Muscle of leg (tissue), 16 donors: ENCODE measurements at places on chromosomes 2 and 18.
A peak's percentile ranks its signal among the peaks of the same experiment; 100 is the strongest.

DNA sequence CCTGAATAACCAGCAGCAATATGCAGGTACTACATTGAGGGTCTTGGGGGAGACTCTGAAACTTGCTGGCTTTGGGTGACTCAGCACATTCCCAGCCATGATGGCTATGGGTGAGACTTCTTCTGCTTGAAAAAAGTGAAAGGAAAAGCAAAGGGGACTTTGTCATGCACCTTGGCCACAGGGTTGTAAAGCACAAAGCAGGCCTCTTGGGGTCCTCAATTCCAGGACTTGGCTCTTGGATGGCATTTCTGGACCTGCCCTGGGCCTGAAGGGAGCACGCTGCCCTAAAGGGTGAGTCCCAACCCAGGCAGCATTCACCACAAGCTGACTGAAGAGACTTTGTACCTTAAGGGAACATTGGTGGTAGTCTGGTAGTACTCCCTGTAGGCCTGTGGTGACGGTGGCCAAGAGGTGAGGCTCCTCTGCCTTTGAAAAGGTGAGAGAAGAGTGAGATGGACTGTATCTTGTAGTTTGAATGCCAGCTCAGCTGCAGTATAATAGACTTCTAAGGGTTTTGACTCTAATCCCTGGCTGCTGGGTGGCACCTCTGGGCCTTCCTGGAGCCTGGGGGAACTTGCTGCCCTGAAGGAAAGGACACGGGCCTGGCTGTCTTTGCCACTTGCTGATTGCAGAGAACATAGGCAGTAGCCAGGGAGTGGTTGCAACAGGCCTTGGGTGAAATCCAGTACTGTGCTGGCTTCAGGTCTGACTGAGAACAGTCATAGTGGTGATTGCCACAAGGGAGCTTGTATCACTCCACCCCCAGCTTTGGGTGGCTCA lies 36.5 kb upstream of the CYTIP start:
- DNase-seq = no peak

DNA sequence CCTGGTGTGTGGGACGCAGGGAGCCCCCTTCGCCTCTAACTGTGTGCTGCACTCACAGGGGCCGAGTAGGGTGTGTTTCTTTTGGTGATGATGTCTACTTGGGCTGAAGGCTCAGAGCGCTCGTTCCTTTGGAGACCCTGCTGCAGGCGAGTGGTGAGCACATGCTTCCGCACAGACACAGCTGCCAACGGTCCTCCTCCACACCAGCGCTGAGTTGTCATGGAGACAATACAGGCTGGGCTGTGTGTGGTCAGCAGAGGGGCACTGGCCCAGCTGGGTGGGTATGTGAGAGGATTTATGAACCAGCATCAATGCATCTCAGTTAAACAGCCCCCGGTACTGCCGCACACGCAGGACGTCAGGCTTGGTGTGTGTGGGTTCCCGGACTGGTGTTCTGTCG lies 143.5 kb downstream of the SH3RF3 start:
- peak; percentile 42 for DNase-seq

- DNase-seq = no peak
These were observed 62.5 kb upstream of the ACAA2 start for GRCh38 chr18:49875783-49876182.

DNA sequence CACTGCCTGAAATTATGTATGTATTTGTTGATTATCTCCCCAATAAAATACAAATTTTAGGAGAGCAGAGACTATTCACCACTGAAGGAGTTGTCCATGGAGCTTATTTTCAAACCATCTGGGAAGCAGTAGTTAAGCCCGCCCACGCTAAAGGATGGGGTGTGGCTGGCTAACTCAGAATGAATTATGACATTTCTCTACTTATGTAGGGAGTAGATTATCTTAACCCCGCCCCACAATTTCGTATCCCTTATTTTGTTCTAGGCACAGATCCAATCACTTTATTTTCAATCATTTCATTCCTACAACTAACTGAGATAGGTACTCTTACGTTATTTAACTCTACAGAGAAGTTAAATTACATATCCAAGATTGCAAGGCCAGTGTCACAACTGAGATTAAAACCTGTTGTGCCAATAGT lies 1.4 kb upstream of the LAPTM4A start:
- peak; percentile 93 for DNase-seq

DNA sequence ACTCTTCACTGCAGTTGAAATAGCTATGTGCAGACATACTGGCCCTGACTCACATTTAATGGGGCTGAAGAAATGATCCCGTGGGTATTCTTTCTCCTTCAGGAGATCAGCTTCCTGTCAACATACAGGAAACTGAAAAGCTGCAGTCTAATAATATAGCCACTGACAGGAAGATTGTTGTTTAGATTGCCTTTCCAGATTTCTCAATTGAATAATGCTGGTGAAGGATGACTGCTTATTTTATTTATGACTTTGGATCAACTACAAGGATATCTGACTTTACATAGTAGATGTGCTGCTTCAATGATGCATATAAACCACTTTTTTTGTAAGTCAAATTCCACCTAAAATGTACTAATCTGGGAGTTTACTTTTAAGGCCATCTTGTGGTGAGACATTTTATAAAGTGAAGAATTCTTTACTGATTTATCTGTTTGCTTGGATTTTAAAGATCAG lies 93.4 kb upstream of the MAP4K3 start:
- peak; percentile 76 for DNase-seq

DNA sequence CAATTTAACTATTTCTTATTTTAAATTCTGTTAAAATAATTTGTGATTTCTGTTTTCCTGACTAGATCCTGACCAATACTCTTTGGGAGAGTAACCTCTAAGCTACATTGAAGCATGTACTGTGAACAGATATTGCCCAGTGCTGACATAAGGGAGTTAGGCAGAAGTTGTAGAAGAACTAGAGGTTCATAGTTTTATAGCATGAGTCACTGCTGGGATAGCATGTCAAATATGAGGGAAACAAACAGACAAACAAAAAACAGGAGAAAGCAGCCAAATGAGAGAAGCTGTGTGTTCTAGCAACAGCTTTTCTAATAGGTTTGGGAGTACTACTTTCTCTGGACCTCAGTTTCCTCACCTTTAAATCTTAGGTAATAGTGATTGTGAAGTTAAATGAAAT lies 72.4 kb downstream of the CERS6 start:
- no peak for DNase-seq

DNA sequence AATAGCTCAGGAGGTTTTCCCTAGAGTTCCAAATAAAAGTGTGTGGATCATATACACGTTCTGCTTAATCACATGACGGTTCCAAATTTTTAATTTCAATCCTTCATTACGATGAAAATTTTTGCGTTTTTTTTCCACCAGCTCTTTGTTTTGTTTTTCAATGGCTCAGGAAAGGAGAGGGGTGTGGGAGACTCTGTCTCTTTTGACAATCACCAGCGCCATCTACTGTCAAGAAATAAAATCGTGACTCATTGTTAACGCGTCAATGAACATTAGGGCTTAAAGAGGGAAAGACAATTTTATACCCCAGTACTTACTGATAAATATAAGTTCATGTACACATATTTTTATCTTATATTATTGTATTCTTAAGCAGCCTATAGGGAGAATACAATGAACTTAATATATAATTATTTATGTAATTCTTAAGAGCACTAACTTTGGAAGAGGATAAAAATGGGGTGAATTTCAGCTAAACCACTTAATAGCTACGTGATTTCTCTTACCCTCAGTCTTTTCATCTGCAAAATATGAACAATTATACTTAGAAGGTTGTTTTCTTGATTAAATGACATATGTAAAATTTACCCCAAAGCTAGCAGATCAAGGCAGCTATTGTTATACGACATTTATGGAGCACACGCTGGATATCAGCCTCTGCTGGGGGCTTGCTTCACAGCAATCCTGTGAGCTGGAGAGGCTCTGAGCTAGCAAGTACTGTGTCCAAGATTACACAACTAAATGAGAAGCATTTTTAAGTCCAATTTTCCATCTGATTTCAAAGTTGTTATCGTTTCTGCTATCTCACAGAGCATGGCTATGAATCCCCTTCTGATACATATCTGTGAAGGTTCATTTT lies 47.4 kb upstream of the RMDN2 start:
- peak; percentile 84 for DNase-seq

GRCh38 chr2:9249020-9249800 lies 42.6 kb downstream of the ASAP2 start:
- no peak for DNase-seq

- DNase-seq = no peak
These were observed 172.0 kb downstream of the MC4R start for GRCh38 chr18:60200558-60200957.

DNA sequence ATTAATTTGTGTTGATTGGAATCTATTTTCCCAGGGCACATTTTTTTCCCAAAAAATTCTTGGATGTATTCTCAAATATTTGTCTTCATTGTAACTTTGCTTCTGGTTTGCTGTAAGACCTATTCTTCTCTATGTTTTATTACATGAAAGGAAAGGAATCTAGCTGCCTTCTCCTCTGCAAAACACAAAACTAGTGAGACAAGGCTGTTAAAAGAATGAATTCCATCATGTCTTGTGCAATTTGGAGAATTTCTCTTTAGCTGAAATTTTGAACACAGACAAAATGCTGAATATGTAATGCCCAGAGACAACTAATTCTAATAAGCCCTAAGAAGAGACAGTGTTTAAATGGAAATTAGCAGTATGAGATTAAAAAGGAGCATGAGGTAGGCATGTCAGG lies 275.9 kb downstream of the CDH20 start:
- DNase-seq = no peak

- DNase-seq = no peak
These were observed 323.2 kb upstream of the THSD7B start for GRCh38 chr2:136441979-136442714.

GRCh38 chr2:20173496-20174402 lies 51.2 kb downstream of the SDC1 start:
- DNase-seq = no peak

DNA sequence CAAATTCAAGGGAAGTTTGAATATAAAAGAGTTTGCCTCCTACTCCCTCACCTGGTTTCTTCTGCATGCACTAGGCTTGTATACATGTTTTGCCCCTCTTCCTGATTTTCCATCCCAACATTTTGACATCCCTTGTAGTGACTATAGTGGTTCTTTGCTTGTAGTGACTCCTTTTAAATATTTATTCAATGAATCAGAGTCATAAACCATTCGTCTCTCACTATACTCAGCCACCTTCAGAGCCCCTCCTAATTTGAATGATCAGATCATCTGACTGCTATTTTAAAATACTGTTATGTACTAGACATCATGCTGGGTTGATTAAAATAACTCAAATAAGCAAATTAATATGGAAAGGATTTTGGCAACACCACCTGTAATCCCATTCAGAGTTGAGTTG lies 492.1 kb upstream of the PIK3C3 start:
- no peak for DNase-seq

GRCh38 chr2:148990968-148991367 lies 47.5 kb upstream of the LYPD6B start:
- DNase-seq = no peak

GRCh38 chr2:227095346-227095745 lies 68.7 kb downstream of the COL4A4 start:
- no peak for DNase-seq

DNA sequence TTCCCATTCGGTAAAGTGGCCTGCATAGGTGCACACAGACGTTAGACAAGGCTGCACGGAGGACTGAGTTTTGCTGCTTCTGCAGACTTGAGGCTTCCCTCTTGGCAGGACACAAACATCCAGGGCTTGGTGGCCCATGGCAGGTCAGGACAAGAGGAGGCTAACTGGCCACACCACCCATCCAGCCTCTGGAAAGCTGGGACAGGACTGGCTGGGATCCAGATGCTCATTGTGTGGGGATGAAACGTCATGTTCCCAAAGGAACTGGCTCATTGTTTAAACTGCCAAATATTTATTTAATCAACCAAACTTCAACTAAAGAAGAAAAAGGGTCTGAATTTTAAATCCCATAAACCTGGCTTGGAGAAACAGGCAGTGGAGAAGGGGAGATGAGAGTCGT lies 239.1 kb upstream of the EPAS1 start:
- DNase-seq = no peak

- peak; percentile 61 for DNase-seq
These were observed 30.3 kb downstream of the PAX3 start for GRCh38 chr2:222268311-222268990.

GRCh38 chr2:13917958-13918357 lies 714.6 kb upstream of the LRATD1 start:
- no peak for DNase-seq

DNA sequence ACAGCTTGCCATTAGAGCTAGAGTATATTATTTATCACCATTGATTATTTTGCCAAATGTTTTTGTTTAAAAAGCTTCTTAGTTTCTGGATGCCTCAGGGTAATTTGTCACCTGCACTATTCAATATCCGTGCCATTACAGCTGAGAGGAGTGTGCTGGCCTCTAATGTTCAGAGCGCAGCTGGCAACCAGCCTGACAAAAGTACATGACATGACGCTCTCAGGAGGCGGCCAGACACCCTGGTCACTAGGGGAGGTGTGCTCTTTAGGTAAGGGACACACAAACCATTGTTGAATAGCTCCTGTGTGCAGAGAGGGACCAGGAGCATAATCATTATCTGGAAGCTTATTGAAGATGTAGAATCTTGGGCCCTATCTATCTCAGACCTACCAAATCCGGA lies 20.3 kb downstream of the LIMS1 start:
- no peak for DNase-seq

- peak; percentile 15 for DNase-seq
These were observed 26.2 kb downstream of the STK39 start for GRCh38 chr2:168220965-168221819.

DNA sequence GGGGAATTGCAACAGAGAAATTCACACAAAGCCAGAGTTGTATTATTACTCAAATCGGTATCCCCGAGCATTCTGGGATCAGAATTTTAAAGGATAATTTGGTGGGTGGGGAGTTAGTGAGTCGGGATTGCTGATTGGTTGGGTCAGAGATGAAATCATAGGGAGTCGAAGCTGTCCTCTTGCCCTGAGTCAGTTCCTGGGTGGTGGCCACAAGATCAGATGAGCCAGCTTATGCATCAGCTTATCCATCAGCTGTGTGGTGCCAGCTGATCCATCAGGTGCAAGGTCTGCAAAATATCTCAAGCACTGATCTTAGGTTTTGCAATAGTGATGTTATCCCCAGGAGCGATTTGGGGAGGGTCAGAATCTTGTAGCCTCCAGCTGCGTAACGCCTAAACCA lies 34.3 kb upstream of the ITM2C start:
- DNase-seq = no peak

DNA sequence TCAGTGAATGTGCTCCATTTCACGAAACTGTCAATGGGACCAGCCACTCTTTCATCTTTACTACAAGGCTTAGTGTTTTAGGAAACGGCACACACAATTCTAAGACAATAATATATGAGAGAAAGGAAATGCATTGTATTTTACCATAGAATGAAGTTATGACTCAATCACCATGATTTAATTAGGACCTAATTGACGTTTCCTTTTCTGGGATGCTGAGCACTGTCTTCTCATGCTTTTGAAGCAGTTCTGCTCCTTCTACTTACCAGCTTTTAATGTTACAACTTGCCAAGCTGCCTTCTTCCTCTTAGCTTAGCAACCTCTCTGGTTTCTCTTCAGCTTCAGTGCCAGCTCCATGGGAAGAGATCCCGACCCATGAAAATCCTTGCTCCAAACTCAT lies 94.3 kb upstream of the SERPINE2 start:
- no peak for DNase-seq

GRCh38 chr2:5315512-5315911 lies 376.7 kb upstream of the SOX11 start:
- no peak for DNase-seq

- DNase-seq = no peak
These were observed 1.1 kb upstream of the CEP192 start for GRCh38 chr18:12990123-12990475.
